ENCODE measurements at places on chromosomes 1 and 21. TPM values are rescaled to one million over a fixed set of nuclear protein-coding genes. Genes with fewer than 3 reads are reported as not detected.
A peak's percentile ranks its signal among the peaks of the same experiment; 100 is the strongest.

DNA sequence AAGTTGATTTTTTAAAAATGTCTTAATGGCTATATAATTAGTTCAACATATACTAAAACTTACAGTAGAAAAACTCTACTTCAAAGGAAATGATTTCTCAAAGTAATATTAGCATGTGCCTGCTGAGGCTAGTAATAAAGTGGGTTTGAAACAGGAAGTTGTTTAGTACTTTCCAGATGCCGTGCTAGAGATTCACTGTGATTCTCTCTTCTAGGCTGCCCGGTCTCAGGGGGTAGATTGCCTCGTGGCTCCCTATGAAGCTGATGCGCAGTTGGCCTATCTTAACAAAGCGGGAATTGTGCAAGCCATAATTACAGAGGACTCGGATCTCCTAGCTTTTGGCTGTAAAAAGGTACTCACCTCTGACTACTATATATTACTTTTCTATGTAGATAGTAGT, 9.1 kb downstream of the EXO1 start:
- H3K4me1 ChIP-seq: no peaks in the 10 kb centered on the region
- H3K4me3 ChIP-seq: no peak overlapping the region
- no peak overlapping the region for H3K27ac ChIP-seq
- peaks cover 56% of the 10 kb centered on the region for H3K36me3 ChIP-seq

- no peak overlapping the region for H3K27ac ChIP-seq
- no peak overlapping the region for H3K4me3 ChIP-seq
- 0 out of 2 replicates have a peak, but pooled peaks cover 4% of the 10 kb centered on the region for H3K36me3 ChIP-seq
These were observed 73.1 kb downstream of the LAMC1 start for GRCh38 chr1:183096351-183096750.

GRCh38 chr1:11026052-11026451, 13.6 kb downstream of the TARDBP start:
- no peaks in the 10 kb centered on the region for H3K4me1 ChIP-seq
- H3K4me3 ChIP-seq: no peak overlapping the region
- no peak overlapping the region for H3K27ac ChIP-seq
- H3K27me3 ChIP-seq: no peaks in the 10 kb centered on the region
- no peak for DNase-seq

GRCh38 chr1:27879374-27880082, 7.2 kb downstream of the THEMIS2 start:
- peaks cover 11% of the 10 kb centered on the region for H3K4me1 ChIP-seq
- H3K27me3 ChIP-seq: no peaks in the 10 kb centered on the region

DNA sequence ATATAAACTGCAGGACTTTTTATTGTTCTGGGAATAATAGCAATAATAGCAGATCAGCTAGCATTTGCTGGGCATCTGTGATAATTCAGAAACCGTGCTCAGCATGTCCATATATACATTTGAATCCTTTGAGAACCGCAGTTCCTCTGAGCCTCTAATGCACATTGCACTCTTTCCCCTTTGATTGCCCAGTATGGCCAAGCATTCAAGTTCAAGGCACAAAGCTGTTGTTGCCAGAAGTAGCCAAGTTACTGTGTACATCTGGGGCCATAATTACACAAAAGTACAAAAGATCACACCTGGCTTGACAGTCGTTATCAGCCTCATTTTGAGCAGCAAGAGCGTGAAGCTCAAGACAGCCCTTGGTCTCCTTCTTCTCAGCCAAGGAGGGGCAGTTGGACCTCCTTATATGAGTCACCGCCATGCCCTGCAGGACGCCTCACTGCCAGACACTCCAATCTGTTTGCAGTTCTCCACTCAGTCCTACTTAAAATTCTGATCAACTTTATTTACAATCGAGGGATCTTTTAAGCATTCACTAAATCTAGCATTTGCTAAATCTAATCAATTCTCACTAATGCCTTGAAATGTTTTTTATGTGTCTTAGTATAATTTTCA, 216.0 kb downstream of the SLC35F3 start:
- H3K27me3 ChIP-seq: no peaks in the 10 kb centered on the region
- no peaks in the 10 kb centered on the region for H3K36me3 ChIP-seq
- no peak overlapping the region for H3K4me3 ChIP-seq
- no peaks in the 10 kb centered on the region for H3K4me1 ChIP-seq

GRCh38 chr1:119101563-119101962, 38.9 kb downstream of the WARS2 start:
- no peaks in the 10 kb centered on the region for H3K27me3 ChIP-seq
- no peaks in the 10 kb centered on the region for H3K36me3 ChIP-seq
- no peaks in the 10 kb centered on the region for H3K4me1 ChIP-seq
- H3K4me3 ChIP-seq: no peak overlapping the region
- no peak for DNase-seq

DNA sequence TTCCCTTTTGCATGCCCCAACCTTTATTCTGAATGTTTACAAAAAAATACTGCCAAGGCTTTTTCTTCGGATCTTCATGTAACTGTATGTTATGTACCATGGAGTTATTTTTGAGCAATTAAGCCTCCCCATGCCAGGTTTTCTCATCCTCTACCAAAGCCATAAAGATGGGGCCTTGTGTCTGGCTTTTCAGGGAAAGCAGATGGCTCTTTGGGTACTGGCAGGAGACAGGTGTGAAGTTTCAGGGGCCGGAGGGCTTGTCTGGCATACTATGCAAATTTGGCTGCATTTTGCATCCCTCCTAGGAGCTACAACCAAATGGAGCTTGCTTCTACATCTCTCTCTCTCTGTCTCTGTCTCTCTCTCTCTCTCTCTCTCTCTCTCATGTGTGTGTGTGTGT, 28.1 kb upstream of the PLXNA2 start:
- no peak overlapping the region for H3K4me3 ChIP-seq
- no peak for DNase-seq
- H3K27me3 ChIP-seq: peaks cover 100% of the 10 kb centered on the region
- H3K4me1 ChIP-seq: no peaks in the 10 kb centered on the region
- no peaks in the 10 kb centered on the region for H3K36me3 ChIP-seq

GRCh38 chr1:162881590-162881989, 20.6 kb upstream of the CCDC190 start:
- no peak for DNase-seq
- no peak overlapping the region for H3K4me3 ChIP-seq
- no peaks in the 10 kb centered on the region for H3K36me3 ChIP-seq
- H3K4me1 ChIP-seq: no peaks in the 10 kb centered on the region
- H3K27ac ChIP-seq: no peak overlapping the region
- no peaks in the 10 kb centered on the region for H3K27me3 ChIP-seq

- H3K4me1 ChIP-seq: peaks cover 40% of the 10 kb centered on the region
- no peaks in the 10 kb centered on the region for H3K36me3 ChIP-seq
- peak overlapping the region; percentile 85 for H3K27ac ChIP-seq
- peaks cover 4% of the 10 kb centered on the region for H3K27me3 ChIP-seq
These were observed 17.7 kb upstream of the KLHDC8A start for GRCh38 chr1:205374210-205375078.

DNA sequence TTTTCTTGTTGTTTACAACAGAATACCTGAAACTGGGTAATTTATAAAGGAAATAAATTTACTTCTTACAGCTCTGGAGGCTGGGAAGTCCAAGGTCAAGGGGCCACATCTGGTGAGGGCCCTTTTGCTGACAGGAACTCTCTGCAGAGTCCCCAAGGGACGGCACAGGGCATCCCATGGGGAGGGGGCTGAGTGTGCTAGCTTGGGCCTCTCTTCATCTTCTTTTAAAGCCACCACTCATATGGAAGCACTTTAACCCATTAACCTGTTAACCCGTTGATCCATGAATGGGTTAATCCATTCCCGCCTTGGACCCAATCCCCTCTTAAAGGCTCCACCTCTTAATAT, 76.3 kb downstream of the OBSCN start:
- DNase-seq: no peak
- H3K36me3 ChIP-seq: peaks cover 3% of the 10 kb centered on the region
- no peaks in the 10 kb centered on the region for H3K27me3 ChIP-seq
- H3K4me3 ChIP-seq: no peak overlapping the region
- no peak overlapping the region for H3K27ac ChIP-seq

DNA sequence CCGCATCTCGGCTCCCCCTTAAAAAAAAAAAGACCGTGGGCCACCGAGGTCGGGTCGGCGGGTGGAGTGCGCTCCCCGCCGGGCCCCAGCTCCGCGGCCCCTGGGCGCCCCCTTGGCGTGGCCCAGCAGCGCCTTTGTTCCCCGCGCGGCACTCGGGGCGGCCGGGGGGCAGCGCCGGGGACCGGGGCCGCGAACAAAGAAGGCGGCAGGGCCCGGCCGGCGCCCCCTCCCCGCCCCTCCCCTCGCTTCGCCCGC, 571 bp downstream of the MARCKSL1 start:
- H3K27me3 ChIP-seq: no peaks in the 10 kb centered on the region
- peaks cover 67% of the 10 kb centered on the region for H3K4me1 ChIP-seq
- no peak for DNase-seq
- no peak overlapping the region for H3K27ac ChIP-seq

DNA sequence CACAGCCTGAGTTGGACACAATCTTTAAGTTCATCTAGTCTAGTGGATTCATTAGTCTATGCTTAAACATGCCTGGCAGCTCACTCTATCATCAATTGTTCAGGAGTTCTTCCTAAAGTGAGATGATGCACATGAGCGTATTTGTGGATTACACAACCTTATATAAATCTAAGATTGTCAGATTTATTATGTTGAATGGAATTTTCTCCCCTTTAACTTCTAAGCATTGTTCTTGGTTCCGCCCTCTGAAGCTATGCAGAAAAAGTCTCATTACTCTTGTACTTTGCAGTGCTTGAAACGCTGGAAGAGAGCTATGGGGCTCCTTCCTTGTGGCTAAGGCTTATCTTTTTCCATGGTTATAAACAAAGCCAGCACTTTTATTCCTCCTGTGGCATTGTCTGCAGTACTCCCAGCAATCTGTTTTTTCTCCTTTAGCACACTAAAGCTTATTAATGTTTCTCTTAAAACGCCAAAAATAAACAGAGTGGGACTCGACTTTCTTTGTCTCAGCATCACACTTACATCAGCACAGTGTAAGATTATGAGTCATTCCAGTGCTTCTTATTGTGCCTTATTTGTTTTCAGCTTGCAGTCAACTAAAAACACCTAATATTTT, 316.8 kb upstream of the CAMK1G start:
- H3K36me3 ChIP-seq: no peaks in the 10 kb centered on the region
- H3K27ac ChIP-seq: 0 out of 2 replicates have a peak overlapping the region, but pooled peaks have one; percentile 4
- peak; percentile 32 for DNase-seq
- no peaks in the 10 kb centered on the region for H3K27me3 ChIP-seq
- peaks cover 13% of the 10 kb centered on the region for H3K4me1 ChIP-seq
- no peak overlapping the region for H3K4me3 ChIP-seq

GRCh38 chr1:25028587-25028906, 98.5 kb upstream of the RUNX3 start:
- DNase-seq: no peak
- H3K27ac ChIP-seq: no peak overlapping the region
- no peak overlapping the region for H3K4me3 ChIP-seq
- no peaks in the 10 kb centered on the region for H3K36me3 ChIP-seq

GRCh38 chr1:32224285-32224684, 2.1 kb downstream of the EIF3I start:
- peaks cover 37% of the 10 kb centered on the region for H3K36me3 ChIP-seq
- no peak overlapping the region for H3K4me3 ChIP-seq
- H3K27ac ChIP-seq: no peak overlapping the region

- DNase-seq: no peak
- peaks cover 6% of the 10 kb centered on the region for H3K27me3 ChIP-seq
- H3K4me1 ChIP-seq: peaks cover 40% of the 10 kb centered on the region
- no peaks in the 10 kb centered on the region for H3K36me3 ChIP-seq
- no peak overlapping the region for H3K4me3 ChIP-seq
These were observed 71.4 kb upstream of the KCNJ6 start for GRCh38 chr21:37987668-37988067.

GRCh38 chr21:16377857-16378256, 648.1 kb downstream of the USP25 start:
- no peak overlapping the region for H3K27ac ChIP-seq
- H3K36me3 ChIP-seq: no peaks in the 10 kb centered on the region
- no peak for DNase-seq
- no peak overlapping the region for H3K4me3 ChIP-seq
- H3K4me1 ChIP-seq: no peaks in the 10 kb centered on the region
- peaks cover 8% of the 10 kb centered on the region for H3K27me3 ChIP-seq

- H3K36me3 ChIP-seq: no peaks in the 10 kb centered on the region
- no peak overlapping the region for H3K27ac ChIP-seq
- H3K4me3 ChIP-seq: no peak overlapping the region
- no peaks in the 10 kb centered on the region for H3K4me1 ChIP-seq
- DNase-seq: no peak
- H3K27me3 ChIP-seq: no peaks in the 10 kb centered on the region
These were observed 222.5 kb upstream of the CACYBP start for GRCh38 chr1:174777262-174777661.

DNA sequence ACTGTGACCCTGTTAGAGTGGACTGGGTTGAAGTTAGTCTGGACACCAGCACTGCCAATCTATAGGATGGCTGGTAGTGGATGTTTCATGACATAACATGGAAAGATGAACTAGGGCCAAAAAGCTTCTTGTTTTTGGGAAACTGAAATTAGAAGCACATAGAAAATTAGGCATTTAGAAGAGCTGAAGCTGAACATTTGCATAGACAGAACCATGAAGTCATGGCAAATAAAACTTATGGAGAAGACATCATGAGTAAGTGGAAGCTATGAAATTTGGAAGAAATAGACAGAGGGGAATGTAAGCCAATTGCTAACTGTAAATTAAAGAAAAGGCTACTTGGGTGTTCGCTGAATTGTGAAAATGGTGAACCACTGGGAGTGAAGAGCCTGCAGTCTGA, 2.7 kb upstream of the S100A11 start:
- H3K27ac ChIP-seq: no peak overlapping the region
- no peak overlapping the region for H3K4me3 ChIP-seq
- H3K36me3 ChIP-seq: no peaks in the 10 kb centered on the region

DNA sequence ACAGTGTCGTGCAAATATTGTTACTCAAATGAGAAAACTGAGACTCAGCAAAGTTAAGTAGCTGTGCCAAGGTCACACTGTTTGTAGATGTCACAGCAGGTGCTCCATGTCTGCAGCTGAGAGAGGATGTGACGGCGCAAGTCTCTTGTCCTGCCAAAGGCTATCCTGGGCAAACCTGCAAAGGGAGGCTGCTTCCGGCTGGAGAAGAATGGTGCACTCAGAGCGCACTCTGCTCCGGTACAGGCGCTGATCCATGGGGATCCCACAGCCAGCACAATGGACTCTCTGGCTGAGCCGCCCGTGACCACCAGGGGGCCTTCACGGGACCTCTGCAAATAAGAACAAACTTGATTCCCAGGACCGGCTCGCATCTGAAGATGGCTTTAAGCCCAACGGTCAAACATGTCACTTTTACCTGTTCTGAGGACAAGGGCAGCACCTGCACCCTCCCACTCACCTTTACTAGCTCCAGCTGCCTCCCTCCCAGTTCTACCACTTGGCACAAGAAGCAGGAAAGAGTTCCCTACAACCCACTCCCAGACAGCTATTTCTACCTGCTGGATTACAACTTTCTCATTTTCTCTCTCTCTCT, 21.9 kb downstream of the RD3 start:
- peaks cover 2% of the 10 kb centered on the region for H3K4me1 ChIP-seq
- peaks cover 13% of the 10 kb centered on the region for H3K27me3 ChIP-seq
- H3K4me3 ChIP-seq: no peak overlapping the region
- H3K27ac ChIP-seq: no peak overlapping the region

The S100A11 gene
- total RNA-seq: 541 TPM

The IVL gene
- total RNA-seq: 1.0 TPM

The EFNA1 gene
- 49.9 TPM for total RNA-seq

The FOXD2 gene
- total RNA-seq: 0.86 TPM
